ENCODE measurements at places on chromosomes 3 and 15.

DNA sequence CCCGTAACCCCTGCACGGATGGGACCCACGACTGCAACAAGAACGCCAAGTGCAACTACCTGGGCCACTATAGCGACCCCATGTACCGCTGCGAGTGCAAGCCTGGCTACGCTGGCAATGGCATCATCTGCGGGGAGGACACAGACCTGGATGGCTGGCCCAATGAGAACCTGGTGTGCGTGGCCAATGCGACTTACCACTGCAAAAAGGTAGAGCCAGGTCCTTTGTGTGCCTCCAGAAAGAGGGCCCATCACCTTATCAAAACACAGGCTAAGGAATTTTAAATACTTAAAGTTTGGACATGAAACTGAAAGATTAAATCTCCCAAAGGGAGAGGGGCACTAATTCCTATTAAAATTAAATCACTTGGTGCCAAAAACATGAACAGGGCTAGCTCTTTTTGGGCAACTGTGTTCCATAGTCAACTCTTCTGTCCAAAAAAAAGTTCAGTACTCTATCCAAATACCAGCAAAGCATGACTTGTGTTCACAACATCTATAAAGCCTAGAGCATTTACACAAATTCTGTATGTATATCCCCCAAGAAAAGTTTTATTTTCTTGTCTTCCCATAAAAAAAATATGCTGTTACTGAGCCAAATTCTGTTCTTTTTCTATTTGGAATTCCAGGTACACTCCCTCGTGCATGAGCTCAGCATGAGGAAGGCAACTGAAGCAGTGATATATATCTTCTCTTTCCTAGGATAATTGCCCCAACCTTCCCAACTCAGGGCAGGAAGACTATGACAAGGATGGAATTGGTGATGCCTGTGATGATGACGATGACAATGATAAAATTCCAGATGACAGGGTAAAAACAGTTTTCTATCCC, 9.2 kb downstream of the THBS1 start:
- DNase-seq = no peak

DNA sequence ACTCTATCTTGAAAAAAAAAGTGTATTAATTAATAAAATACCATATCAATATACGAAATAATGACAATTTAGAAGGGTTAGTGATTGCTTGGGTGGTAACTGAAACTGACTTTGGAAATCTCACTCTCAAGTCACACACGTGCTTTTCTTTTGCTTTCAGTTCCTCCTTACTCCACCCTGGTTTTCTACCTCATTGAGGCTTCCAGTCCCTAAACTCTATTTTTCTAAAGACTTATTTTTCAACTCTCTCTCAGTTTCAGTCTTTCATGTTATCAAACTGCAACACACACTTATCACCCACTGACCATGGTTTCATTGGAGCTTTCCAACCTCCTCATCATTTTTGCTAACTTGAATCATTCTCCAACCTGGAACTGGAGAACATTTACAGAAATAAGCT, 23.5 kb downstream of the IL12A start:
- no peak for DNase-seq

- no peak for DNase-seq
Measured at GRCh38 chr15:74428970-74429780, 4.6 kb downstream of the SEMA7A start.

GRCh38 chr15:46091860-46092450, 457.1 kb downstream of the SQOR start:
- no peak for DNase-seq

DNA sequence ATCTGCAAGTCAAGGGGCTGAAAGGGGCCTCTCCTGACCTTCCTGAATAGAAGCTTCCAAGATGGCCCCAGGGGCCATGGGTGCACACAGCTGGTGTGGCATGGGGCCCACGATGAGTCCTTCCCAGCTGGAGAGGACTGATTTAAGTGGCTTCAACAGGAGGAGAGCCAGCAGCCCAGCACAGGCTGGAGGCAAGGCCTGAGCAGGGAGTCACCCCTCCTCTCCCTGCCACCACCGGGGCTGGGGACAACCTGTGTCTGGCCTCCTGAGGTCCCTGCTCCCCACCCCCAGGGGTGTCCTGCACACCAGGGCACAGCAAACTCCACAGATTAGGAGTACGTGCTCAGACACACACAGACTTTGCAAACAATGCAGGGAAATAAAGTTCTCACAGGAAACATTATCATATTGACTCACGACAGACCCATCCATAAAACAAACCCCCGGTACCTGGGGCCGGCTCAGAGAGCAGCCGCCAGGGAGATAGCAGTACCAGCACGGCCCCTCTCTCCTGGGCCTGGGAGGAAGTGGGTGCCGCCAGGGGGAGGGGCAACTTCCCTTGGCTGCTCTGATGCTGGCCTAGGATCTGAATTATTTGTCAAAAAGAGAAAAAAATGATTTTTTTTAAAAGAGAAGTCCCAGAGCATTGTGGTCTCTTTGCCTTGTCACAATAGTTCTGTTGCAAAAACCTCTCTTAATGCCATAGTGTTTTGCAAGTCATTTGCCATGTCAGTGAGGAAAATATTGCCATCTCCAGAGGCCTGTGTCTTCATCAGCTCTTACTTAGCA, 21.9 kb upstream of the TSEN2 start:
- no peak for DNase-seq

GRCh38 chr3:32482693-32483092, 20.0 kb downstream of the CMTM6 start:
- no peak for DNase-seq

DNA sequence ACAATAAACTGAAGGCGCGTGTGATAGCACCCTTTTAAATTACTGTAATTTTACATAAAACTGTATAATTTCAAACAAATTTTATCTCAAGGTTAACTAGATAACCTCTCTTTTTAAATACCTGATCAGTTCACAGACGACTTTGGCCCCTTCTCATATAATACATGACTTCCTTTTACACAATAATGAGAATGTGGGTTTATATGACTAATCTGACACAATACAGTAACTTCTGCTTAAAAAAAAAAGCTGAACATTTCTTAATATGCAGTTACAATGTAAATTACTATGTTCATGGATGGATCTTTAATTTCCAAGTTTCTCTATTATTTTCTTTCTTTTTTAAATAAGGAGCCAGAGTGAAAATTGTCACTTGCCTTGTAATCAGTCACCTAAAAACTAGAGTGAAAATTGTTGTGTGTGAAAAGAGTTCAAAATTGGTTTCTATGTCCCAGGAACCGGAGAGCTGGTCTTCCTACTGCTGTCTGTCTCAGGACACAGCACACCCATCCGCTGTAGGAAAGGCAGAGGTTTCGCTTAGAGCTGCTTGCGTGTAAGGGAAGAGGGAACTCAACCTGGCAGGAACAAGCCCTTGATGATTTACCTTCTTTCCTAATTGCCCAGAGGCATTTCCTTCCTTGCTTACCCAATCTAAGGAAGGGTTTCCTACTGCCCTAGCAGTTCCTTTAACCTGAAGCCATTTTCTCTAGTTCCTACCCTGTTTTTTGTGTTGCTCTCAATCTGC, 33.3 kb downstream of the PLD1 start:
- DNase-seq = no peak

Data from NCI-H774 (cell line).